Activated naive CD4-positive, alpha-beta T cell treated with anti-CD3 and anti-CD28 coated beads for 36 hours (primary cell): ENCODE measurements at places on chromosomes 1 and 21. TPM values are rescaled to one million over a fixed set of nuclear protein-coding genes. Genes with fewer than 3 reads are reported as not detected.

- peak; percentile 96 for DNase-seq
Measured at GRCh38 chr1:172443666-172444453, at the start of gene PIGC. Gene PIGC, minus strand, starts transcription at chr1:172444069. Its CDS starts 1,447 bp downstream, at chr1:172442622.

DNA sequence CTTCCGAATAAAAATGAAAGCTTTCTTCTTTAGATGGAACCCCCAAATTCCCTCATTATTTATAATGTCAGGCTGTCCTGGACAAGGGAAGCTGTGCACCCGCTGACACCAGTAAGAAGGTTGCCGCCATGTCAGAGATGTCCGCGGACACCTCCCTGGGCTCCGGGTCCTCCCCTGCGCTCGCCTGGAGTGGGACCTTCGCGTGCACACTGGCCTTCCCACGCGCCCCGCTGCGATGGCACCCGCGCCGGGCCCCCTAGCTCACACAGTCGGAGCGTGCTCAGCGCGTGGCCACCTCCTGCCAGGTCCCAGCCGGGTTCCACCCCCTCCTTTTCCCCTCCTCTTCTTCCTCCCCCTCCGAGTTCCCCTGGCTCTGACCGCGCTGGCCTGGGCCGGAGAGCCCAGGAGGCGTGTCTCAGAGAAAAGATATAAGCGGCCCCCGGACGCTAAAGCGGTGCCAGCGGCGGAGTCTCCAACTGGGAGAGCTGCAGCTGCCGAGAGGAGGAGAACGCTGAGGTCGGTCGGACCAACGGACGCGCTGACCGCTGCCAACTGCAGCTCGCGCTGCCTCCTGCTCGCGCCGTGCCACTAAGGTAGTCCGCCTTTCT lies at the start of gene G0S2:
Gene G0S2, plus strand, starts transcription at position 456 of the 608 bp plus-strand sequence. CDS start 273 bp downstream, outside the sequence.
- peak; percentile 68 for DNase-seq

Gene UBIAD1
- total RNA-seq: 20.2 TPM

DNA sequence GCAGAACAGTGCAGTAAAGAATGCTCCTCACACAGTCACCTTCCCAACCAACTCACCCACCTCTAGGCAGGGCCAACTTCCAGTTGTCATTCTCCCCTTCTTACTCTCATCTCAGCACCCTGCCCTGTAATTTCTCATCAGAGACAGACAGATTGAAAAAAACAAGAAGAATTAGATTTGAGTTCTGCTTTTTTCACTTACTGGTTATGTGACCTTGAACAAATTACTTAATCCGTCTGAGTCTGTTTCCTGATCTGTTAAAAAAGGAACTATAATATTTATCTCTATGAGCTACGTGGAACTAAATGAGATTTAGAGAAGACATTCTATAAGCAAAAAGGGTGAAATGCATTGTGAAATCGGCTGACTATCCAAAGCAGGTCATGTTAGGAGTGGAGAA lies 330.3 kb downstream of the ZNF326 start:
- no peak for DNase-seq

DNA sequence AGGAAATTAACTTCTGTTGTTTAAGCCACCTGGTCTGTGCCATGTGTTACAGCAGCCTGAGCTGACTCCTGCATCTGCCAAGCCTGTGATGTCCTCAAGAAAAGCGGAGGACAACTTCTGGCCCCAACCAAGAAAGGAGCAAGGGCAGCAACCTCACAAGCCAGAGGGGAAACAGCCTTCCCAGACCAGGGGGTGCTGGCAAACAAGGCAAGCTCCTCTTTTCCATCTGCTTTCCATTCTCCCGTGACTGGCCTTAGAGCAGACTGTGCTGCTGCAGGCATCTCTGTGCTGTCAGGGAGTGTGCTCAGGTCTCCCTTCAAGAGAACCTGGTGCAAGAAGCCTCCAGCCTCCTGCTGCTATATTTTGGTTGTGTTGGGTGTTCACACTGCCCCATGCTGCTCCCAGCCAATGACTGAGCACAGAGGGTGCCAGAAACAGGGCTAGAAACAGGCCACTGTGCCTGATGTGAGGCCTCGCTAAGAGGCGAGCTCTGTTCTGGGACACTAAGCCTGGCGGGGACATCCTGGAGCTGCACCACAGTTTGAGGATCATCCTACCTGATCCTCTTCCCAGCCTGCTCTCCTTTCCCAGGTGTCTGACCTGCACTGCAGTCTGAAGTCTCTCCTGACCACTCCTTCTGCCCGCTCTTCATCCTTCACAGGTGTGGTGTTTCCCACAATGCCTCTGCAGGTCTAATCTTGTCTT lies 27.5 kb upstream of the SLAMF9 start:
- DNase-seq: no peak

DNA sequence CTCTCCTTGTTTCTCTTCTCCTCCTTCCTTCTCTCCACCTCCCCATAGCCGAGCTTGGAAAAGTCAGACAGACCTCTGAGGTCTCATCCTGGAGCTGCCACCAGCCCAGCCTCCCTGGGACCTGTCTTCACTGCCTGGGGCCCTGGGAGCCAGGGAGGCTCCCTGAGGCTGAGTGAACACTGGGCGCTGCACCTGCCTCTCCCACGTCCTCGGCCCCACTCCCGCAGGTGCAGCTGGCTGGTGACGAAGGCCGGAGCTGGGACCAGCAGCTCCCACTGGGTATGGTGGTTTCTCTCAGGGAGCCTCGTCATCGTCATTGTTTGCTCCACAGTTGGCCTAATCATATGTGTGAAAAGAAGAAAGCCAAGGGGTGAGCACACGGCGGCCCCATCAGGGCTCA lies 5.3 kb downstream of the TNFRSF14 start:
- DNase-seq: no peak
